ENCODE measurements at places on chromosomes 6 and 20.

- DNase-seq = no peak
These were observed 817 bp upstream of the TAP2 start for GRCh38 chr6:32839356-32839755.

- DNase-seq = no peak
These were observed 1068.3 kb downstream of the HACE1 start for GRCh38 chr6:103791458-103791857.

GRCh38 chr20:1944345-1945091, 49.3 kb downstream of the SIRPA start:
- DNase-seq = no peak

DNA sequence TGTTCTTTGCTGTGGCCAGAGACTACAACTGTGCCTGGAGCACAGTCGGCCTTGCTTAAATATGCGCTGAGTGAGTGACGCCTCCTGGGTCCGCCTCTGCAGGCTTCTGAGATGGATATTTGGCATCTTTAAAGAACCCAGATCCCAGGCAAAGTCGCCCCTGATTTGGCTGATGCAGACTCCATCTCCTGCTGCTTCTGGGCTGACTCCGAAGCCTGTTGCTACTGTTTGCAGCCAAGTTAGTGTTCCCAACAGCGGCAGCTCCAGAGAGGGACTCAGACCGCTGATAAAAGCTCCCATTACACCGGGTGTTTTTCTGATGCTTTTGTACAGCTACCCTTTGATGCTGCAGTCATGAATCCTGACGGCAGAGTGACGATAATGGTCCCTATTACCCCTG, 83.0 kb upstream of the SULF2 start:
- DNase-seq = no peak

DNA sequence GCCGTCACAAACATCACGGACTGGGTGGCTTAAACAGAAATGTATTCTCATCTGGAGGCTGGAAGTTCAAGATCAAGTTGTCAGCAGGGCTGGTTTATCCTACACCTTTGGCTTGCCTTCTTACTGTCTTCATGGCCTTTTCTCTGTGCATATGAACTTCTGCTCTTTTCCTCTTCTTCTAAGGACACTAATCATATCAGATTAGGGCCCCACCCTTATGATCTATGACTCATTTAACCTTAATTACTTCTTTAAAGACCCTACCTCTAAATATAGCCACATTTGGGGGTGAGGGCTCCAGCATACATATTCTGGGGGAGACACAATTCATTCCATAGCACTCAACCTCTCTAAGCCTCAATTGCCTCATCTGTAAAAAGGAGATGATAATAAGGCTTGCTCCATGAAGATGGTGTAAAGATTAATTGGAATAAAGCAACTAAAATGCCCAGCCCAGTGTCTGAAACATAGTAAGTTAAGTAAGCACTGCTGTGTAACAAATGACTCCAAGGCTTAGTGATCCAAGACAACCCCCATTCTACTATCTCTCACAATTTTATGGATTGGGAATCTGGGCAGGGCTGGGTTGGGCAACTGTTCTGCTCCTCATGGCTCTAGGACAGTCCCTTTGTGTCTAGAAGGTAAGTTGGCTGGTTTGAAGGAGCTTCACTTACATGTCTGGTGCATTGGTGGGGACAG, 119.8 kb downstream of the BANF2 start:
- DNase-seq = no peak

DNA sequence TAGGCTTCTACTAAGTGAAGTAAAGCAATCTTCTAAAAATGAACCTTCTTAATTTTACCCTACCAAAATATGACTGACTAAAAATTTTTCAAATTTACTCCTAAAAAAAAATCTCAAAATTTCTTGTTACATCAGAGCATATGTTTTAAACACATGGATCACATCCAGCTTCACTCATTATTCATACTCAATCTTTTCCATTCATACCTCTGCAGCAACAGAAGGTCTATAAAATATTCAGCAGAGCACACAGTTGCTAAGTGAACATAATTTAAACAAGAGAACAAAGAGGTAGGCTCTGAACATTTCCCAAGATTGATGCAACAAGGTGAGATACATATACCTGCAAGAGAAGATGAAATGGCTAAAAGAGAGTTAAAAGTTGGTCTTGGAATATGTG, 213.9 kb downstream of the SOD2 start:
- DNase-seq = no peak

DNA sequence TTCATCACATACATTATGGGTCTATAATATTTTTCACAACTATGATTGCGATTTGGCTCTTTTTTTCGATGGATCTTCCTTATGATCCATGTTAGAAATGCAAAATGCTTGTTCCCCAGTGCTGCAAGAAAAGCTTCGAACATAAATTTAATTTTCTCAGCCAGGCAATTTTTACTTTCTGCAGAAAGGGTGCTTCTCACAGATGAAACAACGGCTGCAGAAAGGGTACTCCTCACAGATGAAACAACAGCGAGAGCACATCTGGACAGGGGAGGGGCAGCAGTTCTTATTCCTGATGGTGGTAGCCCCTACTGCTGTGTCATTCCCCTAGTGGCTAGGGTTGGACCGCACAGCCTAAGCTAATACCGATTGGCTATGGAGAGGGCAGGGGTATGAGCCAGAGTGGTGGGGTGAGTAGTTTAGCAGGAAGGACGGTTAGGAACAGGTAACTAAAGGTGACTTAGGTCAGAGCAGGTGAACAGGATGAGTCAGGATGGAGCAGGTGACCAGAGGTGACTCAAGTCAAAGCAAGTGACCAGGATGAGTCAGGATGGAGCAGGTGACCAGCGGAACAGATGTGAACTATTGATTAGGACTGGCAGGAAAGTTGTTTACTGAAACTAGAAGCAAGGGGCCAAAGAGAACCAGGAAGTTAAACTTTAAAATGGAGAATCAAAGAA, 13.4 kb upstream of the TREML4 start:
- no peak for DNase-seq

DNA sequence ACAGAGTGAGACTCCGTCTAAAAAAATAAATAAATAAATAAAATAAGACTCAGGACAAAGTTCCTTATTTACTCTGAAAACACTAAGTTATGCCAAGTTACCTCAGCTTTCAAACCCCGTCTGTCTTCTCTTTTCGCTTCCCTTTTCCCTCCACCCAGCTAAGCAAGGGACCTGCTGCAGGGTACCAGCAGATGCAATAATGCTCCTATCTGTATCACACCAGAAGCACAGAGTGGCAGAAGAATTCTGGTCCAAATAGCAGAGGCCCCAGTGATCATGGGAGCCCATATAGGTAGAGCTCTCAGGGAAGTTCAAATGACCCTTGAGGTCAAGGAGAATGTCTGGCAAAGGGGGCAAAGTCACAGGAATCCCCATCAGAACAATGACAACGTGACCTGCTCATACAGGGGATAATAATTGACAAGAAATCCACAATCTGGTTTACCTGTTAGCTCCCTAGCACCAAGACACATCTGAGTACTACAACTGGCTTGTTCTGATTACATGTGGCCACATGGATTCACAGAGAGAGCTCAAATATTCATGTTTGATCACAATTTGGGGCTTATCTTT, 8.7 kb downstream of the GCM1 start:
- no peak for DNase-seq

- DNase-seq = no peak
These were observed 60.7 kb upstream of the NXT1 start for GRCh38 chr20:23289724-23290395.

GRCh38 chr20:30491016-30491415, 766.4 kb upstream of the DEFB115 start:
- no peak for DNase-seq

DNA sequence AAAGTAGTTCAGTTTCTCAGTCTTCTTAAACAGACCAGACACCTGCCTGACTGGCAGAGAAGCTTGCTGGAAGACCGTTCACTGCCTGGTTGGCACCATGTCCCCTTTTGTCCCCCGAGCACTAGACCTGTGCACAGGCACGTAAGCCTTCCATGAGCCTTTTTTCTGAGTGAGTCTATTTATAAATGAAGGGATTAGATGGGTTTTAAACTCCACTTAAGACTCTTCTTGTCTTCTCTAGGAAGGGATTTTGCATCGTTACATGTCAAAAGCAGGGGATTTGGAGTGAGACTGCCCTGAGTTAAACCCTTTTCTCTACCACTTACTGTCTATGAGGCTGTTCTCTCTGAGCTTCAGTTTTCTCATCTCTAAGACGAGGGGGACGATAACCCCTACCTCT, 37.6 kb downstream of the STK35 start:
- DNase-seq = no peak

GRCh38 chr20:24672886-24673677, 203.7 kb downstream of the SYNDIG1 start:
- no peak for DNase-seq

DNA sequence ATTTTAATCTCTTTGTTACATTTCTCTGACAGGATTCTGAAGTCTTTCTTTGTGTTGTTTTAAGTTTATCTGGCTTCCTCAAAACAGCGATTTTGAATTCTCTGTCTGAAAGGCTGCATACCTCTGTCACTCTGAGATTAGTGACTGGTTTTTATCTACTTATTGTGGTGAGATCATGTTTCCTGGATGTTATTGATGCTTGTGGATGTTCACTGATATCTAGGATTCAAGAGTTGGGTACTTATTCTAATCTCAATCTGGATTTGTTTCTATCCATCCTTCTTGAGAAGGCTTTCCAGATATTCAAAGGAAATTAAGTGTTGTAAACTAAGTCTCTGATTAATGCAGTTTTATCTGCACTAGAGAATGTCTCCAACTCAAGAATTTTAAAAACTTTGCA, 1076.1 kb upstream of the ADGRB3 start:
- DNase-seq = no peak
